ENCODE measurements at places on chromosomes 11 and 22.

DNA sequence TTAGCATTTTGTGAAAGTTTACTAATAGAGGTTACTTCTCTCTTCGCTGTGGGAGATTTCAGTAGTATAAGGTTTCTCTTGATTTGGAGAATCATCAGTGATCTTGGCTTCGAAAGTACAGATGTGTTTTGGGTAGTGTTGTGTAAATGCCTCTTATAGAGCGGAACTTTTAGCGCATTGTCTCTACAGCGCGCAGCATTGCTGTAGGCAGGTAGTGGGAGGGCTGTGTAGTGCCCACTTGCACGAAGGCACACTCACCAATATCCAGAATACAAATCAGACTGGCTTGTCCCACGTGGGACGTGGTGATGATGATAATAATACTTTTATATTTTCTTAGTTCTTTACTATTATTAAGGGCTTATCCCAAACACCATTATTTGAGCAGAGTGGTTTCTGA is 51.4 kb downstream of the FAM83F start:
- DNase-seq = no peak

DNA sequence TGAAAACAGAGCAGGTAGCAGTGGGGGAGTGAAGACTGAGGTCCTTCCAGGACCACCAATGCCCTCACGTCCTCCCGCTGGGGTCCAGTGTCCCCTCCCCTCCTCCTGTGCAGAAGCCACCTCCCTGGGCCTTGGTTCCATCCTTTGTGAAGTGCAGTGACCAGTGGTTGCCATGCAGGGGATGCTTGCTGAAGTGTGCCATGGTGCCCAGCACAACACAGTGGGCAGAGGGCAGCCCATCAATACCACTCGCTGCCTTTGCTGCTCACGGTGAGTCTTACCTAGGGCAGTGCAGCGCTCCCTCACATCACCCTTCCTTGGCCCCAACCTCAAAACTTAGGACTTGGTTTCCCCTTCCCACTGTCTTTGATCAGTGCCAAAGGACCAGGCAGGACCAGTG is 12.9 kb downstream of the MYEOV start:
- DNase-seq = no peak

DNA sequence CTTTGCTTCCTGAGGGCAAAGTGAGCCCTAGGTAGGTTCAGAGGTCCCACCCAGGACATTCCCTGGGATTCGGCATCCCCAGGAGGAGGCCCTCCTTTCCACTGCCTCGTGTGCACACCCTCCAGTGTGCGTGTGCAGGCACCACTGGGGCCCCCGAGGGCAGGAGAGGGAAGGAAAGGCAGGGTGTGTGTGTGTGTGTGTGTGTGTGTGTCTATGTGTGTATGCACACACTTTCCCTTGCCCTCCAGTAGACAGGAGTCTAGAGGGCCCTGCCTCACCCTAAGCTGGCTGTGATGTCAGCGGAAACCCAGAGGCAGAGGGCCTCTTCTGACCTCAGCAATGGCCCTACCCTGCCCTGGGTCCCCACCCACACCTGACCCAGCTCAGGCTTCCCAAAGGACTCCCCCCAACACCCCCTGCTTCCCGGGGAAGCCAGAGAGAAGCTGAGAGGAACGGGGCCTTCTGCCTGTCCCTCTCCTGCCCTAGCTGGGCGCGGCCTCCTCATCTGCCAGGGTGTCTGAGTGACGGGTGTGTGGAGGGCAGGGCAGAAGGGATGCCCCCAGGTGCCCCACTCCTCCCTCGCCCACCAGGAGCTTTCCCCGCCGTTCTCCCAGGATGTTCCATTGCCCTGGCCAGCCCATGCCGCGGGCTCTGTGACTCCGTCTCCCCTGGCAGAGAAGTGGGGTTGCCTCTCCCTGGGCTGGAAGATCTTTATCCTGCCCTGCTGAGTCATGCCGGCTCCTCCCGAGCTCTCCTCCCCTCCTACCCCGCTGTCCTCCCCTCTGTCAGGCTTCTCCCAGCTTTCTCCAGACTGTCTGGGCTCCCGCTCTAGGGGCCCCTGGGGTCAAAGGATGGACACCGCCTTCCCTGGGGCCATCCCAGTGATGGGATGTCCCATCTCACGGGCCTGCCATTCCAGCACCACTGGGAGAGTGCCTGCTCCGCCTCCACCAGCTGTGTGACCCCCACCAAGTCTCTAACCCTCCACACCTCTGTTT is 6.0 kb upstream of the CLCF1 start:
- no peak for DNase-seq

GRCh38 chr11:86753459-86753858 is 46.9 kb upstream of the PRSS23 start:
- DNase-seq = no peak

DNA sequence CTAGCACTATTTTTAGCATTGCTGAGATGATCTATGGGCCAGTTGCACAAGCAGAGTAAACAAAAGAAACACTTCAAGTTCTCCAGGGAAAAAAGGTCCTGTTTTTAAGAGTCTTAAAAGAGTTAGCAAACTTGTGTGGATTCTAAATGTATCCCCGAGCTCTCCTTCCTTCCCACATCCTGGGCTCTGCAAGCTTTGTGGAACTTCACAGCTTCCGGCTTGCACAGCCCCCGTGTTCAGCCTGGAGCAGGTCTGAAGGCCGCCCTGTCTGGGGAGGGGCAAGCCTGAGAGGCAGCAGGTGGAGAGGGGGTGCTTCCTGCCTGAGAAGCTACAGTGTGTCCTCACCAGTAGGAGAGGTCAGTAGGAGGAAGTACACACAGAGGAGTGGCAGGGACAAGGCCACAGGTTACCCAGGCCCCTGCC is 35.1 kb upstream of the SUSD2 start:
- no peak for DNase-seq

Data from activated T-cell treated with anti-CD3 and anti-CD28 coated beads for 48 hours (primary cell).